RPMI7951 (cell line): ENCODE measurements at places on chromosomes 4 and X.

DNA sequence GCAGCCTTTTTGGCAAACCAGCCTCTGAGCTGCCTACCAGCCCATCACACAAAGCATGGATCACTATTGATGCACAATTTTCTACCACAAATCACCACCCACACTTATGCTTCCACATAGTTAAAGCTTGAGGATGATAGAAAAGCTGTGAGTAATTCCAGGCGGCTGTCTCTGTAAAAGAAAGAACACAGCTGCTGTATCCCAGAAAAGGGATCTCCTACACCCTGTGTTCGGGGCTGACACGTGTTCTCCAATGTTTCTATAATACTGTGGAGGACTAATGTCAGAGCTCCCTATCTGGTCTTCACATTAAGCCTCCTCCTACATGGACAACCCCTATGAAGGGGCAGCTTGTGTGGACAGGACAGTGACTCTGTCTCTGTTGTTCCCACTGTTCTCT lies 12.5 kb upstream of the BRS3 start:
- no peak for DNase-seq

- no peak for DNase-seq
Measured at GRCh38 chr4:168498251-168498650, 1.4 kb downstream of the PALLD start.

DNA sequence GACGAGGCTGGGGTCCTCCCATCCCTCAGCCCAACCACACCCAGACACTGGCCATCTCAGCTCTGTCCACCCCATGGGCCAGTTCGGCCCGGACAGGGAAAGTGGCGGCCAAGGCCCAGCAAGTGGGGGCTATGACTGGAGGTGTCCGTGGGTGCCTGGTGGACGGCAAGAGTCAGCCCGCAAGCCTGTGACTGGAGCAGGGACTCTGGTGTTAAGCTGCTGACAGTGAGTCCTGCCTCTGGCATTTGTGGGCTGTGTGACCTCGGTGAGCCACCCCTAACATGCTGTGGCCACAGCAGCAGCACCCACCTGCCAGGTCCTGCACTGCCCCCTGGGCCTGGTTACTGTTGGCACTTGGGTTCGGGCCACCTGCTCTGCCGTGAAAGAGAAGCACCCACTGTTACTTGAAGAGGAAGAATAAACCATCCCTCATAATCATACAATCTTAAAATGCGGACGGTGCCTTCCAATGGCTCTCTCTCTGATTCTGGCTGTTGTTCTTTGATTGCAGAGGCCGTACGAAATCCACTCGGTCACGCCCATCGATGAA lies 252.0 kb downstream of the EVC2 start:
- DNase-seq = no peak

DNA sequence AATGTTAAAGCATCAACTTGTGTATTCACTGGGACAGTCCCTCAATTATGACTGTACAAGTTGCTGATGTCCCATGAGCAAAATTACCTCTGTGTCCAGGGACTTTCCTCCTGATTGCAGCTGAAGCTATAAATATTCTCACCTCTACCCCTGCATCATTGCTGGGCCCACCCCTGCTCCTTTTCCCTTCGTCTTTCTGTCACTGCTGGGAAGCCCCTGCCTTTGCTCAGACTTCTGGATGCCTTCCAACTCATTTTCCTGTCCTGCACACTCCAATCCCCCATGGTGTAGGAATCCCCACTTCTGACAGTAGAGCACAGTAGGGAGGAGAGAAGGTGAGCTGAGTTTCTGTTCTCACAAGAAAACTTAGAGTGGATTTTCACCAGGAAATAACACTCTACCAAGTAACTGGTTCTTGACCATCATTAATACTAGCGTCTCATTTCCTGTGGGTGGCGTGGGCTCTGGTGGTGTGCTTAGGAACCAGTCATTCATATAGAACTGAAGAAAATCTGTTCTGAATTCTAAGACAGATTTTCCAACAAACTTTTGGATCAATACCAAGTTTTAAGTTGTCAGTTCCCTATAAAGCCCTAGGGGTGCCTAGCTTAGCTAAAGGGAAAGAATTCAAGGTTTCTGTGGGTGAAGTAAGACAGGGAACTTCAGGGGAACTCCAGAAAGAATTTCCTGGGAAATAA lies 136.2 kb upstream of the MED14 start:
- DNase-seq = peak; percentile 57

DNA sequence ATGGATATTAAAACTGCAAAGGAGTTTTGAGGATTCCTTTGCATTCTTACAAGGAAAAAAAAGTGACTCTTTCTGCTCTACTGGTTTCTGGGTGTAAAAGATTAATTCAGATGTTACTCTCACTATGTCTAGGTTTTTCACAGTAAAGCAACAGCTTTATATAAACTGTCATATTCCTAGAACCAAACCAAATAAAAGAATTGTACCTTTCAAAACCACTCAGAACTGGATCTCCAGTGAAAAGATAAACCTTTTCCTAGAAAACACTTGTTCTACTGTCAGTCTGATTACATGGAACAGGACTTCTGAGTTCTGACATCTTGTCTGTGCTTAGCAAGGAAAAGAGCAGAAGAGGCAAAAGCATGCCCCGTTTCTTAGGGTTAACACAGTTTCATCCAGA lies 5.0 kb upstream of the PPID start:
- no peak for DNase-seq

DNA sequence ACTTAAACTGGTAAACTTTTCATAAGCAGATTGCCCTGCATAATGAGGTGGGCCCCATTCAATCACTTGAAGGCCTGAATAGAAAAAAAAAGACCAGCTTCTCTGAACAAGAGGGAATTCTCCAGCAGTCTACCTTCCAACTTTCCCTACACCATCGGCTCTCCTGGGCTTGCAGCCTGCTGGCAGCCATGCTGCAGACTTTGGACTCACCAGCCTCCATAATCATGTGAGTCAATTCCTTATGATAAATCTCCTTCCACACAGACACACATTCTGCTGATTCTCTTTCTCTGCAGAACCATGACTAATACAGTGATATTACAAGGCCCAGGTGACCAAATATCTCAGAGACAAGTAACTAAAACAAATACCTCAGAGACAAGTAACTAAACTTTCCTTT lies 113.8 kb upstream of the WDR17 start:
- DNase-seq = no peak

DNA sequence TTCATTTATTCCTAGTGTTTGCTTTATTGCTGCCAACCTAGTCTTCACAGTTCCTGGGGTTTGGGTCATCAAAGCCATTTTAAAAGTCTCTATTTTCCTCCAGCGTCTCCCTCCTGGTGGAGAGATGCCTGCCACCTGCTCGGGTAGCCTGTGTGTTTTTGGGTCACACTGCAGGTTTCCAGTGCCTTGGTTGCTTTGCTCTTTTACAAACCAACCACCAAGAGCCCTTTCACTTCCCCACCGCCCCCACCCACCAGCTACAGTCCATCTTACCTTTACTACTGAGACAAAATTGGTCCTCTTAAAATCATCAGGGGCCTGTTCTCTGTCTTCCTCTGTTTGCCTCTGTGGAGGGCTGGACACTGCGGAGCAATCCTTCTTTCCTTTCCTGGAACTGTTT lies 280.5 kb upstream of the GATB start:
- DNase-seq = no peak

DNA sequence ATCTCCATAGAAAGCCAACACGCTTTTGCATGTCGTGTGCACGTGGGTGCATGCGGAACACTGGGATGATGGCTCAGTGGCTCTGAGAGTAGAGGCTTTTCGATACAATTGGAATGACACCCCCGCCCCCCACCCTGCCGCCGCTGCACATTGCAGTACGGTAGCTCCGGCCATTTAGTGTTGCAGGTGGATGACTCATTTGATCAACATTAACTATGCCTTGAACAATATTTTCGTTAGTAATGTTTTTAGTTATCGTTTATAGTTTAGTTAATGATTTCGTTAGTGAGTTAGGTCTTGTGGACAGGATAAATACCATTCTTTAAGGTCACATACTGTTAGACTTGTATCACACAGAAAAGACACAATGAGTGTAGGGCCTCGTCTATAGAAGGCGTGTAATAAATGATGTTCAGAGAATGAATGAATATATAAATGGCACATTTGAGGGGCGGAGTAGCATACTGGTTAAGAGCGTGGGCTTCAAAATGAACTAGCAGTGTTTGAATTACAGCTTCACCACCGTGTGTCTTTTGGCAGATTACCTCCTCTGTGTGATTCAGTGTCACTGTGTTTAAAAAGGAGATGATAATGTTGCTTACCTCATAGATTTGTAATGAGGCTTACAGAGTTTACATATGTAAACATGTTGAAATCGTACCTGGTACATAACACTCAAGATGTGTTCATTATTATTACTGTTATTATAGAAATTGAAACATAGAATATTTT lies 67.2 kb upstream of the TENM3 start:
- DNase-seq = no peak

DNA sequence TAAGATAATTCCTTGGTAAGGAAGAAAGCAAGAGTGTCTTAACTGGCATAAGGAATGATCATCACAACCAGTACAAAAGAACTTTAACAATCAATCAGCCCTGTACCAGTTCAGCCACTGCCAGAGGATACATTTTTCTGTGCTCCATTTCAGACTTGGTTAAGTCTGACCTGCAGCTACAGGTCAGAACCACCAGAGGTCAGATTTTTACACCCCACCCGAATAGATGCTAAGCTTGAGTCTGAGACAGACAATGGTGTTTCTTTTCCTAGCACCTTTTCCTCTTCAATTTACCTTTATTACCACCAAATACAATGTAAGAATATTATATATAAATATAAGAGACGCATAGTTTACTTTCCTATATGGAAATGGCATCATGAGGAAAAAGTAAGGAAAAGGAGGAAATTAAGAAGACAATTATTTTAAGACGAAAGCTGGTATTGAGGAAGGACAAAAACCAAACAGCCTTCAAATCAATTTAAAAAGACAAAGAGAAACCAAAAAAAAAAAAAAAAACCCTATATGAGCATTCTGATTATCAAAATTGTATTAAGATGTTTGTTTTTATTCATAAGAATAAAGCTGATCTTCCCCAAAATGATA lies 215.3 kb upstream of the TTC29 start:
- peak; percentile 42 for DNase-seq

DNA sequence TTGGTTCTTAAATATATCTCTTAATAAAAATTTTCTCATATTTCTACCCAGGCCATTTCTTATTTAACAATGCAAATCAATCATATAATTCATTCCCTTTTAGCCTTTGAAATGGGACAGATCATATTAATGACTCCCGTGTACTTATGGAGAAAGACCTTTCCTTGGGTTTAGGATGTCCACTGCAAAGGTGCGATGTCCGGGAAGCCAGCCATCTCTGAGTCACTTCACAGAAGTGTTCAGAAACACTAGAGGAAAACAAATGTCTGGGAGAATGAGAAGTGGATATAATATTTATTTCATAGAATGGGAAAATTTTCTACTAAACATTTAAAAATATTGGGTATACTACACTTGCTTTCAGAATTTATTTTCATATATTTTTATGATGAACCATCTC lies 15.3 kb downstream of the INTU start:
- peak; percentile 2 for DNase-seq

- peak; percentile 63 for DNase-seq
Measured at GRCh38 chr4:176549161-176549865, 229.5 kb downstream of the SPCS3 start.

- DNase-seq = peak; percentile 70
Measured at GRCh38 chr4:139986689-139987501, 167.1 kb downstream of the MAML3 start.

DNA sequence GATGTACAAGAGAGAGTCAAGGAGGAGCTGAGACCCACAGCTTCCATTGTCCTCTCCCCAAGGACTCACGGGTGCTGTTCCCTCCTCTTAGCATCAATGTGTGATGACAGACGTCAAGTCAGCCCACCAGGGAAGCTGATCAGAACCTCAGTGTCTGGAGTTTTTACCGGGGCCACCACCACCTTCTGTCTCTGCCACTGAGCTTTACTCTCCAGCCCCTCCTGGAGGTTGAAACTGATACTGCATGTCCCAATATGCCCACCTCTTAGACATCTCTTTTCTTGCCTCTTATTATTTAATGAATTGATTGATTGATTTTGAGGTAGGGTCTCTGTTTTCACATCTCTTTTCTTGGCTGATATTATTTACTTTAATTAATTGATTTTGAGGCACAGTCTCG lies 10.3 kb upstream of the AKAP17A start:
- peak; percentile 66 for DNase-seq

DNA sequence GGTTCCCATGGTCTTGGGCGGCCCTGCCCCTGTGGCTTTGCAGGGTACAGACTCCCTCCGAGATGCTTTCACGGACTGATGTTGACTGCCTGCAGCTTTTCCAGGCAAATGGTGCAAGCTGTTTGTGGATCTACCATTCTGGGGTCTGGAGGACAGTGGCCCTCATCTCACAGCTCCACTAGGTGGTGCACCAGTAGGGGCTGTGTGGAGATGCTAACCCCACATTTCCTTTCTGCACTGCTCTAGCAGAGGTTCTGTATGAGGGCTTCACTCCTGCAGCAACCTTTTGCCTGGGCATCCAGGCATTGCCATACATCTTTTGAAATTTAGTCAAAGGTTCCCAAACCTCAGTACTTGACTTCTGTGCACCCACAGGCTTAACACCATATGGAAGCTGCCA lies 176.1 kb downstream of the DCAF12L1 start:
- DNase-seq = no peak

DNA sequence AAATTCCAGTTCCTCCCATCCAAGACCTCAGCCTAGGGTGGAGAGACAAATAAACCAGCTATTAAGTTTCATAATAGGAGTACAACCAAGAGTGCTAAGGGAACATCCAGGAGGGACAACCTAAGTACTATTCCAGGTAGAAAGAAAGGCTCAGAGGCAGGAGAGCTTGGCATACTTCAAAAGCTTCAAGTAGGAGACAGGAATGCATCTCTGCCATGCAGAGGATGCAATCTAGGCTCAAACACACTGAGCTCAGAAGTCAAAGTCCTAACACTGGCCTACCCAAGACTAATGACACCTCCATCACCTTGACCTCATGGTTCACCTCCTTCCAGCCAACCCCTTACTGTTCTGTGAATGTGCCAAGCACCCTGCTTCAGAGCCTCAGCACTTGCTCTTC lies 8.1 kb downstream of the WDFY3 start:
- no peak for DNase-seq

DNA sequence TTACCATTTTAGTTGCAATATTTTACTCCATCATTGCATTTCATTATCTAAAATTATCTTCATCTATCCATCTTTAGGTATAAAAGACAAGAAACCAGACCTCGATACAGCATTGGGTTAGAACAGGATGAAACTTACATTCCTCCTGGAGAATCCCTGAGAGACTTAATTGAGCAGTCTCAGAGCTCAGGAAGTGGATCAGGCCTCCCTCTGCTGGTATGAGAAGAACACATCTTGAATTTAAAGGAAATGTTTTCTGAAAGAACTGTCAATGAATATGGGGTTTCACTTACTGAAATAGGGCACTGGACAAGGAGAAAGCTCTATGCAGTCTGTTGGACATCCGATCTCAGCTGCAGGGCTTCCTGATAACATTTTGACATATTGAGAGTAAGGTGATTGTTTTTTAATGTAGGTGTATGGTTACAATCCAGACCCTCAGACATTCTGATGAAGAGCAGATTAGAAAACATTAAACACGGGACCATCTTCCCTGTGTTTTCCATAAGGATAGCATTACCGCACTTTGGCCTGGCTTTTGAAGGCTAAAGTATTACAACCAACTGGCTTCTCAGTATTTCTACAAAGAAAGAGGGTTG lies 367.2 kb downstream of the BMPR1B start:
- peak; percentile 49 for DNase-seq

- DNase-seq = no peak
Measured at GRCh38 chr4:14091966-14092365, 464.4 kb upstream of the BOD1L1 start.

GRCh38 chr4:11565213-11565612 lies 136.5 kb upstream of the HS3ST1 start:
- no peak for DNase-seq
